ENCODE measurements at places on chromosomes 16 and 17. TPM values are rescaled to one million over a fixed set of nuclear protein-coding genes. Genes with fewer than 3 reads are reported as not detected.
A peak's percentile ranks its signal among the peaks of the same experiment; 100 is the strongest.

The LDHD gene
- total RNA-seq, result 0.42 TPM

The PRSS21 gene
- 3.3 TPM for total RNA-seq

The CALB2 gene
- not detected for total RNA-seq

The RAI1 gene
- 12.0 TPM for total RNA-seq

The MYH13 gene
- total RNA-seq, result not detected

The LITAFD gene
- total RNA-seq, result not detected

The HSPB9 gene
- not detected for total RNA-seq

GRCh38 chr16:54231336-54231735 is 55.3 kb downstream of the IRX3 start:
- H3K27ac ChIP-seq, result no peak overlapping the region
- H3K4me3 ChIP-seq, result no peak overlapping the region
- H3K4me1 ChIP-seq, result no peaks in the 10 kb centered on the region

DNA sequence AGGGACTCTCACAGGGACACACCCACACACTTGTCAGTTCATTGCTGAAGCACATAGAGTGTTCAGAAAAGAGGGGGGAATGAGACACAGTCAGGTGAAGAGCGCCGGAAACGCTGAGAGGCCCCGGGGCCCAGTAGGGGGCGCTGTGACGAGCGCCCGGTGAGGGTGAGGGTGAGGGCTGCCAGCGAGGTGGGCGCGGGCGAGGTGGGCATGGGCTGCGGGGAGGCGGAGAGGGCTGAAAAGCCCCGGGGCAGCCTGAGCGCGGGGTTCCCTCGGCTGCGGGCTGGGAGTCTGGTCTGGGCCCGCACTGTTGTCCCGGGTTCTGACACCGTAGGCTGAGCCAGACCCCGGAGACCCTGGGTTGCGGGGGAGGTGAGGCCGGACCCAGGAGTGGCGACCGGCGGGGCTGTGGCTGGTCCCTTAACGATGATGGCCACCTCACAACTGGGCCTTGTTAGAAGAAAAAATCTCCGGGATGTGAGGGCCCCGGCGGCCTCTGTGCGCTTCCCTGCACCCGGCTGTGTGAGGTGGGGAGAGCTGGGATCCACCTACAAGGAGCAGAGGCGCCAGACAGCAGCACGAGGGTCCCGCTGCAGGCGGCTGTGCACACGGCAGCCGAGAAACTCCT is 91.4 kb downstream of the C16orf78 start:
- H3K36me3 ChIP-seq, result no peaks in the 10 kb centered on the region
- H3K27me3 ChIP-seq, result no peaks in the 10 kb centered on the region
- H3K4me1 ChIP-seq, result peaks cover 44% of the 10 kb centered on the region

DNA sequence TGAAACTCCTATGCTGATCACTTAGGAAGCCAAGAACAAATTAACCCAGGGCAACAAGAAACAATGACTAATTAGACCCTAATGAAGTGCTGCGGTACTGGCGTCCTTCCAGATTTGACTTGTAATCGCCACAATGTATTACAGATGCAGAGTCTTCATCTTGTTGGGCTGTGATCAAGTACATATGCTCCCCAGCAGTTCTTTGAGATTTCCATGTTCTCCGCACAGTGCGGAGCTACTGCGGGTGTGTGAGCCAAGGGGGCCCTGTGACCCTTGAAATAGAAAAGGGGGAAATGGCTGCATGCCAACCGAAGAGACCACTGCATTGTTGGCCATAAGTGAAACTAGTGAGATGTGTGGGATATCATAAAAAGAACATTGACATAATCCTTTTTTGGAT is 469.9 kb downstream of the MAF start:
- no peaks in the 10 kb centered on the region for H3K27me3 ChIP-seq
- no peak overlapping the region for H3K4me3 ChIP-seq
- H3K4me1 ChIP-seq, result no peaks in the 10 kb centered on the region
- H3K36me3 ChIP-seq, result no peaks in the 10 kb centered on the region

DNA sequence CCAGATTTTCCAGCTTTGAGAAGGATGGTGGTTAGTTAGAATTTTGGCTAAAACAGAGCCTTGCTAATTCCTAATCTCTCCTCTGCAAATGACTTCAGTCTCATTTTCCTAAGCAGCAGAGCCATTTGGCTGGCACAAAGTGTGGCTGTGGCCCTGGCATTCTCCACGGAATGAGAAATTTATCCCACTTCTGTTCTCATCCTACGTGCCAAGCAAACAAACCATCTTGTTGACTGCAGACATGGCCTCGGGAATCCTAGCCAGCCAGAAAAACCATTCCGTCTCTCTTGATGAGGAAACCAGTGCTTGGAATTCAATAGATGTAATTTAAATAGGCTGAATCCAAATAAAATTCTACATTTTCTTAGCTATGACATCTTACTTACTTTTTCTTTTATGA is 34.1 kb upstream of the ELAC2 start:
- no peaks in the 10 kb centered on the region for H3K36me3 ChIP-seq
- DNase-seq, result no peak
- H3K27ac ChIP-seq, result no peak overlapping the region
- no peaks in the 10 kb centered on the region for H3K4me1 ChIP-seq
- peaks cover 7% of the 10 kb centered on the region for H3K27me3 ChIP-seq
- no peak overlapping the region for H3K4me3 ChIP-seq

- H3K27me3 ChIP-seq, result no peaks in the 10 kb centered on the region
- no peaks in the 10 kb centered on the region for H3K36me3 ChIP-seq
- H3K27ac ChIP-seq, result no peak overlapping the region
Observed at GRCh38 chr16:49492896-49493626, 119.5 kb downstream of the C16orf78 start.

- no peak overlapping the region for H3K27ac ChIP-seq
- H3K27me3 ChIP-seq, result no peaks in the 10 kb centered on the region
- H3K4me1 ChIP-seq, result peaks cover 2% of the 10 kb centered on the region
Observed at GRCh38 chr17:37137906-37138514, 189.3 kb downstream of the AATF start.

DNA sequence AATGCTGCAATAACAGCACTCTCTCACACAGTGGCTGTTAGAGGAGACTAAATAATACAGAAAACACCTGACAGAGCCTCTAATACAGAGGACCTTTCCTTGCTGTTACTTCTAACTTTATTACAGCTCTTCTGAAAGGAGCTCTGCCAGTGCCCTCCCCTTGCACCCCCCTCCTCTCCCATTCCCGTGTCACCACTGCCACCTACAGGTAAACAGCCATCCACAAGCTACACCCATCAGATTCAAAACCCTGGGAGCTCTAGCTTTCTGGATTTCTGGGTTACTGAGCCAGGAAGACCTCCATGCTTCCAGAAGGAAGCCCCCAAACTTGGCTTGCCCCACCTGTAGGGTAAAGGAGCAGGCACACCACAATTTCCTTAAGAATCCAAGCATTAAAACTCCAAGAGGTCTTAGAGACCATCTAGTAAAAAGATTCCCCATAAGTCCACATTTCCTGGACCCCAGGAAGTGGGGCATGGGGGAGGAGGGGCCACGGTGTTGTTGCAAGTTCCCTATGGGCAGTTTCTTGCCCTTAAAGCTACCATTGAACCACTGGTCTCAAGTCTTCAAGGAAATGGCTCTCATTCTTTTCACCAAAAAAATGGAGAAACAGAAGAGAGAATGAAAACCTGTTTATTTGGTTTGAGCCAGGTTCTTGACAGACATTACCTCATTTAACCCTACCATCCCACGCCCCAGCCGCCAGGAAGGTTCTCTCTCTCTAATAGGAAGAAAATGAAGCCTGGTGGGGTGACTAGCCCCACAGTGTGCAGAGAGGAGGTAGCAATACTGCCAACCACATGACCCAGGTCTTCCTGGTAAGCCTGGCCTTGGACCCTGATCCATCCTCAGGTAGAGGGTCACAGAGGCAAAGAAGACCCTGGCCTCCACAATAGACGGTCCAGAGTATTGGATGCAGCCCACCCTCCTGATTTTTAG is 52.8 kb downstream of the TOM1L2 start:
- no peak overlapping the region for H3K27ac ChIP-seq
- H3K4me1 ChIP-seq, result peaks cover 16% of the 10 kb centered on the region
- no peaks in the 10 kb centered on the region for H3K27me3 ChIP-seq
- peak; percentile 82 for DNase-seq
- H3K4me3 ChIP-seq, result no peak overlapping the region

DNA sequence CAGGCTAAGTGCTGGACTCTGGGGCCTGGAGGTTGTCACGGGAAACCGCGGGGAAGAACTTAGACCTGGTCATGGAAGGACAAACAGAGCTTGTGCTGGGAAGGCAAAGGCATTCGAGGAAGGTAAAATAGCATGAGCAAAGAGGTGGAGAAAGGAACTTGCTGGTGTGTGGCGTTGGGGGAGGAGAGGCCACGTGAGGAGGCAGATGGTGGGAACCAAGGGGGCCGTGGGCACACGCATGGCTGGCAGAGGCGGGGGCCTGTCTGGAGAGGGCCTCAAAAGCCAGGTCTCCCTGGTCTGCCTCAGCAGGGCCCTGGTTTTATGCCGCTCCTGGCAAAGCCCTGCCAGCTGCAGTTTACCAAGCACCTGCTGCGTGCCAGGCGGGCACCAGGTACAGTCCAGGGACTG is 15.3 kb downstream of the CORO7 start:
- H3K36me3 ChIP-seq, result peaks cover 16% of the 10 kb centered on the region
- no peak for DNase-seq
- peaks cover 2% of the 10 kb centered on the region for H3K4me1 ChIP-seq
- no peak overlapping the region for H3K4me3 ChIP-seq
- no peak overlapping the region for H3K27ac ChIP-seq
- H3K27me3 ChIP-seq, result no peaks in the 10 kb centered on the region

GRCh38 chr16:66273053-66273452 is 93.4 kb upstream of the CDH5 start:
- no peak for DNase-seq
- H3K27me3 ChIP-seq, result peaks cover 12% of the 10 kb centered on the region
- H3K4me3 ChIP-seq, result no peak overlapping the region
- H3K36me3 ChIP-seq, result no peaks in the 10 kb centered on the region

DNA sequence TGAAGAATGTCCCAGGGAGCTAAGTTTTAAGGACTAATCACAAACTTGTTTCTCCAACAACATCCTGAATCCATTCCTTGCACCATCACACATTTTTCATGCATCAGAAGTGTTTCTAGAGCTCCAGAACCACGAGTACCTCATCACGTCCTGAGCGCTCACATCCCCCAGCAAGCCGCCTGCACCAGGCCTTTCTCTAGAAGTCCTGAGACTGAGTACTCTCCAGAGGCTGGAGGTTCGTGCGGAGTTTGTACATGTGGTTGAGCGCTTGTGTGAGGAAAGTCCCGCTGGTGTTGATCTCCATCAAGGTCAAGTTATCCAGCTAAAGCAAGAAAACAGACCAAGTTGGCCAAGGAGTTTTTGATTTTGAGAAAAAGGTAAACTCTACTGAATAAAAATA is 10.7 kb downstream of the GINS2 start:
- DNase-seq, result no peak
- H3K27ac ChIP-seq, result no peak overlapping the region
- H3K36me3 ChIP-seq, result peaks cover 29% of the 10 kb centered on the region
- H3K4me3 ChIP-seq, result no peak overlapping the region
- no peaks in the 10 kb centered on the region for H3K27me3 ChIP-seq

GRCh38 chr17:80101946-80102663 is 724 bp downstream of the GAA start:
- H3K36me3 ChIP-seq, result no peaks in the 10 kb centered on the region
- H3K27ac ChIP-seq, result peak overlapping the region; percentile 59
- H3K27me3 ChIP-seq, result no peaks in the 10 kb centered on the region

DNA sequence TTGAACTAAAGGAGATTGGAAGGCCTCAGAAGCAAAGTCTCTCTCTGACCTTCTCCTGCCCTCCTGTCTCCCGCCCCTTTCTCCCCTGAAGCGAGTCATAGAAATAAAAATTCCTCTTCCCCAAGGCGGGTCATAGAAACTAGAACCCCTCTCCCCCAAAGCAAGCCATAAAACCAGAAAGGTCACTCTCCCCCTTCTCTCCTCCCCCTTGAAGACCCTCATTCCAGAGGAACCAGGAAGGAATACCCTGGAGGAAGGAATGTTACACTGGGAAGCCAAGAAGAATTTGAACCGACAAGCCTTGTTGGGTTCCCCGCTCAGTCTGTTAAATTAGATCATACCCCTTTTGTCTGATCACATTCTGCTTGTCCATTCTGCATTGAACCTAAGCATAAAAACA is 2.7 kb upstream of the GJC1 start:
- peaks cover 27% of the 10 kb centered on the region for H3K27me3 ChIP-seq
- H3K27ac ChIP-seq, result no peak overlapping the region
- no peak overlapping the region for H3K4me3 ChIP-seq
- no peak for DNase-seq
- peaks cover 10% of the 10 kb centered on the region for H3K4me1 ChIP-seq
- no peaks in the 10 kb centered on the region for H3K36me3 ChIP-seq

- H3K4me3 ChIP-seq, result no peak overlapping the region
- no peak overlapping the region for H3K27ac ChIP-seq
- peaks cover 28% of the 10 kb centered on the region for H3K36me3 ChIP-seq
- no peak for DNase-seq
- H3K27me3 ChIP-seq, result no peaks in the 10 kb centered on the region
Observed at GRCh38 chr16:77729951-77730350, 7.6 kb downstream of the NUDT7 start.

- no peak for DNase-seq
- H3K4me1 ChIP-seq, result no peaks in the 10 kb centered on the region
- H3K36me3 ChIP-seq, result no peaks in the 10 kb centered on the region
- H3K27me3 ChIP-seq, result no peaks in the 10 kb centered on the region
Observed at GRCh38 chr17:10059684-10060211, 138.7 kb downstream of the GAS7 start.

- DNase-seq, result no peak
- no peaks in the 10 kb centered on the region for H3K4me1 ChIP-seq
- H3K27ac ChIP-seq, result no peak overlapping the region
- no peak overlapping the region for H3K4me3 ChIP-seq
- no peaks in the 10 kb centered on the region for H3K27me3 ChIP-seq
- peaks cover 13% of the 10 kb centered on the region for H3K36me3 ChIP-seq
Observed at GRCh38 chr16:69890114-69890891, 60.8 kb upstream of the CLEC18A start.

DNA sequence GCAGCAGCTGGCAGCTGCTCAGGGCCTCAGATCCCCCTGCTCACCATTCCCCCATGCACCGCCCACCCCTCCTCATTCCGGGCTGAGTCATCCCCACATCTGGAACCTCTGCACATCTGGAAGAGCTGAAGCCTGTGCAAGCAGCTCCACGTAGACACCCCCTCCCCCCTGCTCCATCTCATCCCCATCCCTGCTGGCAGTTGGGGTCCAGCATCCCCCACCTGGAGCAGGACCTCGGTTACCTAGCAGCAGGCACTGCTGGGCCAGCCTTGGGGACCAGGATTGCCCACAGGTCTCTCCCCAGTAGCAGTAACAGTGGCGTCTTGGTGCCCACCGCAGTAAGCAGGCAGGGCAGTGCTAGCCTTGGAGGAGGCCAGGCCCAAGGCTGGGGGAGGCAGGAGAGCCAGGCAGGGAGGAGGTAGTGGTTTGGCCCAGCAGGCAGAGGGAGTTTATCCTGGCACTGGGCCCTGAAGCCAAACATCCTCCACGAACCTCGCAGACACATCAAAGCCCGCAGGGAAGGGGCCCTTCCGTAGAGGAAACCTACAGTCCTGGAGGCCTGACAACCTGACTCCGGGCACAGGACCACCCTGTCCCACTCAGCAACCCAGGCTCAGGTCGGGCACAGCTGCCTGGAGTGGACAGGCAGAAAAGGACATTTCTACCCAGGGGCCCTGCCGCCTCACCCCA is 7.7 kb upstream of the TMEM92 start:
- DNase-seq, result no peak
- no peak overlapping the region for H3K4me3 ChIP-seq
- no peaks in the 10 kb centered on the region for H3K36me3 ChIP-seq
- H3K4me1 ChIP-seq, result no peaks in the 10 kb centered on the region
- H3K27ac ChIP-seq, result no peak overlapping the region

Data from activated naive CD4-positive, alpha-beta T cell treated with anti-CD3 and anti-CD28 coated beads for 36 hours (primary cell).